Hypothalamus (tissue), 51 donors: ENCODE measurements at places on chromosomes 2 and 18.

- DNase-seq, result no peak
These were observed 144.7 kb upstream of the SMAD2 start for GRCh38 chr18:48074929-48075706.

DNA sequence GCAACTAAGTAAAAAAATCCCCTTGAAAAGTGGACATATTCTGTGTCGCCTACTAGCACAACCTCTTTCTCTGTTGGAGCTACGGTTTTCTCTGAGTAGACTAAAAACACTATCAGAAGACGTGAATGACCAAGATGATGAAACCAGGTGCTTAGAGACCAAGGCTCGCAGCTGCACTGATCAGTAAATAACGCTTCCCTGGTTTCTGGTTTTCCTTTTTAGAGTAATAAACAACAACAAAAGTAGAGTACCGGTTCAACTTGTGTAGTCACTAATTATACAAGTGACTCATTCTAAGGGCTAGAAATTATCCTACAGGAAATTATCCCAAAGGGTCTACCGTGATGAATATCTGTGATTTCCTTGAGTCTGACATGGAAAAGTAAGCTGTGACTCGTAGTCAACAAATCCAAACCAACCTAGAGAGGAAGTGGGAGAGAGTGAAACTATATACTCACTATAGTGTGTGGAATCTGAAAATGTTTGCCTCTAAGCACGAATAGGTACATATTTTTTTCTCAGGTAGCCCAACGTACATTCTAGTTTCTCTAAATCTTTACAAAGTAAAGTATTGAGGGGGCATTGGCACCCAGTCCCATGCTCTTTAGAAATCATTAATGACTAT, 17.8 kb downstream of the RASGRP3 start:
- DNase-seq, result no peak

DNA sequence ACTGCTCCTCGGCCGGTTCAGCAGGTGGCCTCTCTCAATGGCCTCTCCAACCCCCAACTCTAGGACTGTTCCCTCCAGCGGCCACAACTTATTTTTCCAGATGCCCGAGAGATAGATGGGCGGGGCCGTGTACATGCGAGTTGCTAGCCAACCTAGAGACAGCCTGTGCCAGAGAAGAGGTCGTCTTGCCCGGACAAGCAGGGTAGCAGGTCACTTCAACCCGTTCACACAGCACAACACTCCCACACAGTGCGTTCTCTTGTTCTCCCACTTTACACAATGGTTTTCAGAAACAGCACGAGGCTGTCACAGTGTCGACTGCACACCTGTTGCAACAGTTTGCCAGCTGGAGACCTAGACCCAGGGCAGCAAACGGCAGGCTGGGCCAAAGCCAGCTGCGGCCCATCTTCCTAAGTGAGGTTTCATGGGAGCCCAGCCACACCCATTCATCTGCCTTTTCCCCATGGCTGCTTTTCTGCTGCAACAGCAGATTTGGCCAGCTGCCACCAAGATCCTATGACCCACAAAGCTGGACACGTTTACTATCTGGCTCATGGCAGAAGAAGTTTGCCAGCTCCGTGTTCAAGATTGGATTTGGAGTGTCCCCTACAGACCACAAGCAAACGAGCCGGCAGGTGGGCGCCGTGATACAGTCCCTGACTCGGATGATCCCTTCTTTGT, 7.3 kb upstream of the PRLH start:
- no peak for DNase-seq

DNA sequence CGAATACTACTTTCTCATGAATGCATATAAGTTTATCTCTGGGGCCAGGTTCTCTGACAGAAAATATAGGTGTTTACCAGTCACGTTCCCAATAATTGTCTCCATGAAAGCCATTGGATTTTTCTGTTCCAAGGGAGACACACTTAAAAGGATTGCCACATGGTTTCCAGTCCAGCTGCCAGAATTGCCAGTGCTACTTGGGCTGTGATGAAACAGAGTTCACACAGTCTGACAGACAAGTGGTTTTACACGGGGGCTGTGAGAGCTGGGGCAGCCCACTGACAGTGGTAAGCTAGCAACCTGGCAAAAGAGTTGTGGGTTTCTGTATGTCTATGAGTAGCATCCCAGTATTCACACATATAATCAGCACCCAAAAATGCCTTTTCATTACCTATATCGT, 27.7 kb upstream of the ATRAID start:
- DNase-seq, result no peak

- no peak for DNase-seq
These were observed 39.9 kb downstream of the FRZB start for GRCh38 chr2:182826496-182826895.

DNA sequence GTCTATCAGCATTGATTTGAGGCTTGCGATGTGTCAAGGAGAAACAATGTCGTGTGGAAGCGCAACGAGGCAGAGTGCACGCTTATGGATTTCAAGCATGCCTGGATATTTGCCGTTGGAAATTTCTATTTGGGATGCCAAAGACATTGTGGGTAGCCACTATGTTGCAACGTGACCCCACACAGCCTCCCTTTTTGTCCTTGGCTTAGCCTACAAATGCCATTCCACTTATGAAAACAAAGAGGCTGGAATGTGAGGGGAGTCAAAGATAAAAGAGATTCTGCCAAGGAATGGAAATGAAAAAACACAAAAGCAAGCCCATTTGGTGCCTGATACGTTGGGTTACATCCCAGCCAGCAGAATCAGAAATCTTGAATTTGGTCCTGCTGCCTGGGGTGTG, 721.2 kb downstream of the GALR1 start:
- no peak for DNase-seq

GRCh38 chr2:98452396-98453027, 7.9 kb downstream of the INPP4A start:
- DNase-seq, result no peak

GRCh38 chr18:40821596-40822243, 1133.3 kb upstream of the PIK3C3 start:
- no peak for DNase-seq

DNA sequence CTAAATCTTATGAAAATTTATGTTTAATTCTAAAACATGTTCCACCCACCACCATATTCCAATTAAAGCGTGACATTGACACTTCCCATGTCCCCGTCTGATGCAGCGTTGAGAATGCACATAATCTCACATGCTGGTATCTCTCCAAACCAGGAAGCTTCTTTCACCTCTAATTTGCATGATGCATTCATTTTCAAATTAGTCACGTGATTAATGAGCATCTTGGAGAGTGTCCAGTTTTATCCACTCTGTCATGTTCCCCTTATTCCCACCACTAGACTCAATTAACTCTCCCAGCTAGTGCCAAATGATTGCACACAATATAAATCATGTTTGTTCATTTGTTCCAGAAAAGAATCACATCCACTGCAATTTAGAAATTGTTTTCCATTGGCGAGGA, 105.8 kb downstream of the RIT2 start:
- DNase-seq, result no peak

DNA sequence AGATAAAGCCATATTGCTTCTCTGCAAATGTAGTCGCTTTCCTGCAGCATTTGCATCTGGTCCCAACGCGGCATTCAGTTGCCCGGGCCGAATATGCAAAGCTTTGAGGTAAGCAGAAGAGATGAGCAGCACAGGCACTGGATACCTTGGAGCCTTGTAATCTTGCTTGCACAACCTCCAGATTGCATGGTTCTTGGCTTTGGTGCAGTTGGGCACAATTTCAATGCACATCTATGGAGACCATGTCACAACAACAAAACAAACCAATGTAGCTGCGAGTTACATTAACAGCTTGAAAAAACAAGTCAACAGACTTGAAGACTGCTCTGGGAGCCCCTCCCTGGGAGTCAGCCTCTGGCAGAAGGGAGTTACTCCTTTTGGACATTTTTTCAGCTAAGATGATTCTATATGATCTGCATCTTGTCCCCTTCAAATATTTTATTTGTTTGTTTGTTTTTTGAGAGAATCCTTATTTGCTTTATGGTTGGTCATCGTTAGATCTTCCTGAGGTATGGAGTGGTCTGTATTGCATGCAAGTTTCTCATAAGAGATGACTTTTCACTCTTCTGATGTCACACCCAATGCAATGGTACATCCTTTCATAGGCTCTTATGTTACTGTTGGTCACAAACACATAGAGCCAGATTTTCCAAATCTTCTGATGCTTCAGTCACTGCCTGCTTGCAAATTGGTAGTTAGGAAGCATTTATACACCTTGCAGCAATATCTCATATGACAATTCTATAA, 113.5 kb downstream of the EFEMP1 start:
- DNase-seq, result no peak

GRCh38 chr2:9679218-9679617, 48.4 kb upstream of the YWHAQ start:
- no peak for DNase-seq

- DNase-seq, result no peak
These were observed 89.9 kb downstream of the UBE2E3 start for GRCh38 chr2:181070119-181070835.

DNA sequence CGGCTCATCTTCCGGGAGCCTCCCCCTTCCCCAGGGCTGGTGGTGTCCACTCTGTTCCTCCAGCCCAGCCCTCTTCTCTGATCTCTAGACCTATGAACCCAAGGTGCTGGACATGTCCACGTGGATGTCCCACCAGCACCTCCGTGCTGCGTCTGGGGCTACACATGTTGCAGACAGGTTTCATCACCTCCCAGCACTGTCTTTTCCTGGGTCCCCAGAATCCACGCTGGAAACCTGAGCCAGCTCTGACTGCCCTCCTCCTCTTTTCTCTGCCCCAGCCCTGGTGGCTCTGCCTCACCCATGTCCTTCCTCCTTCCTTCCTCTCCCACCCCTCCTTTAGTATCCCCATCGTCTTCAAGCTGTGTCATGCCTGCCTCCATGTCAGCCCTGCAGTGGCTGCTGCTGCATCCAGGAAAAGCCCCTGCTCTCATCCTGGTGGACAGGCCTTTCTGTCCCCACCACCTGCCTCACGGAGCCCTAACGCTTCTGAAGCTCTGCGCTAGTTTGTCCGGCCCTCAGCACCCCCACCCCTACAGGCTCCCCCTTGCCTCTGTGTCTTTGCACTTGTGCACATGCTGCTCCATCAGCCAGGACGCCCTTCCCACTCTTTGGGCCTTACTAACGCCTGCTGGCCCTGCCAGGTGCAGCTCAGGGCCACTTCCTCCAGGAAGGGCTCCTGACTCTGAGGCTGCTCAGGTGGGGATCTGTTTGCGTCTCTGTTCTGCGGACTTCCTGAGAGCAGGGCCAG, 105.9 kb downstream of the DYSF start:
- DNase-seq, result no peak

DNA sequence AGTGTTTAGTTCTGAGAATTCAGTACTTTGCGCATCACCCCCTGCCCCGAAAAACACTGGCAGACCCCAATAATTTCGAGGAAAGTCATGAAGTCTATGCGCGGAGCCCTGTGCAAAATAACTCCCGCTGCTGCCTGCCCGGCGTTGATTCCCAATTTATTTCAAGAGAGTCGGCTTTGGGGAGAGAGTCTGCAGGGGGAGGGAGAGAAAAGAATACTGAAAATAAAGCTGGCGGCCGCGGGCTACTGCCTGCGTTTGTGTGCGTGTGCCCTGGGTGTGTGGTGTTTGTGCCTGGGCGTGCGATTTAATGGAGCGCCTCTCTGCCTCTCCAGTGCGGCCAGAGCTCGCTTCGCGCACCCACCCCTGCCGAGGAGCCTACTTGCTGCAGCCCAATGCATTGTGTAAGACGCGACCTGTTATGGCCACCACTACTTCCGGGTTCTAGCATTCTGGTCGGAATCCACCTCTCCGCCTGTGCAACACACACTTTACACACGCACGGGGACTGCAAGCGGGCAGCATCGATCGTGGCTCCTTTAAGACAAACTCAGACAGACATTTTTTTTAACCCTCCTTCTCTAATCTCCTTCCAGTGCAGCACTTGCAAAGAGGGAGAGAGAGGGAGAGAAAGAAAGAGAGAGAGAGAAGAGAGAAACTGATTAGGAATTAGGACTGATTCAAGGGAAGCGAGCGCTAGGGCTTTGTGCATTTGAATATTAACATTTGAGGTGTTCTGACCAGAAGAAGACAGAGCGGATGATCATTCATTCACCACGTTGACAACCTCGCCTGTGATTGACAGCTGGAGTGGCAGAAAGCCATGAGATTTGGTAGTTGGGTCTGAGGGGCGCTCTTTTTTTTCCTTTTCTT, at the start of gene MEIS1:
Gene MEIS1, plus strand, starts transcription at position 447 of the 870 bp plus-strand sequence. CDS start 732 bp downstream, outside the sequence.
- peak; percentile 79 for DNase-seq

- no peak for DNase-seq
These were observed 309.8 kb downstream of the C1D start for GRCh38 chr2:67752969-67753368.

- DNase-seq, result no peak
These were observed 88.3 kb downstream of the ZNF516 start for GRCh38 chr18:76406791-76407190.

DNA sequence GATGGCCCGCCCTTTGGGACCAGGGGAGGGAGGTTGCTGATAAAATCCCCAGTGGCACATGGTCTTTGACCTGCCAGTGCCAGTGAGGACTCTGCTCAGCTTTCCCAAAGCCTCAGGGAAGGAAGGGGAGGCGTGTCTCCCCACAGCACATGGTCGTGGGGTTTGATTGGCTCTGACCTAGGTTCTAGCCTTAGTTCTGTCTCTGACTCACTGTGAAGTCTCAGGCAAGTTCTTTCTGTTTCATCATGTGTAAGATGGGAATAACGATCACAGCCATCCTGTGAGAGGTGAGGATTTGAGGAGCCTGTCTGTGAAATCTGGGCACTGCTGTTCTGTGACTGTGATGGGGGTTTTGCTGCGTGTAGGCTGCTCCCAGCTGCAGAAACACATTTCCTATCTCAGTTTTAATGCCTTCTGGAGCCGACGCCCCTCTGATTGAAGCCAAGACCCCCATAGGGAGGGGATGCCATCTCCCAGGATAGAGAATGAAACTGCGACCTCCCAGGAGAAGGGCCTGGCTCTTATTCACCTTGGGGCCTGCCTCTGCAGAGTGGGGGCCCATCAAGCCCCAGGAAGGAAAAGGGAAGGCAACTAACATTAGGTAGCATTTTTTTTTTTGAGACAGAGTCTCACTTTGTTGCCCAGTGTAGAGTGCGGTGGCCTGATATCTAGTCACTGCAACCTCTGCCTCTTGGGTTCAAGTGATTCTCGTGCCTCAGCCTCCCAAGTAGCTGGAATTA, 84.0 kb downstream of the DDX1 start:
- DNase-seq, result no peak

DNA sequence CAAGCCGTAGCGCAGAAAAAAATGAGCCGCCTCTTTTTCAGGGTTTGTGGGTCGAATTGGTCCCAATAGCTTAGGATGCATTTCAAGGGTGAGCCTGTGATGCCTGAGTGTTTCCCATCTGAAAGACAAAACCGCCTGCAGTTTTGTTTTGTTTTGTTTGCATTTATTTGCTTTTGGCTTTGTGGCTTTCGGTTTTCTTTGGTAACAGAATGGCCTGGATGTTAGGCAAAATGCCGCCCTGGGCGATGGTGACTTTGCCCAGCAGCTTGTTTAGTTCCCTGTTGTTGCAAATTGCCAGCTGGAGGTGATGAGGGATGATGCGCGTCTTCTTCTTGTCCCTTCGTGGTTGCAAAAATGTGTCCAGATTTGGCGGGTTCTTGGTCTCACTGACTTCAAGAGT, 109.4 kb downstream of the LTBP1 start:
- DNase-seq, result no peak

- DNase-seq, result no peak
These were observed 77.6 kb downstream of the AP1S3 start for GRCh38 chr2:223759569-223760430.

- DNase-seq, result no peak
These were observed 144.7 kb downstream of the PMAIP1 start for GRCh38 chr18:60044290-60045006.

GRCh38 chr18:7927119-7927518, 360.0 kb downstream of the PTPRM start:
- peak; percentile 15 for DNase-seq
